Hematopoietic multipotent progenitor cell treated with erythropoietin and hydrocortisone succinate and interleukin-3 and kit ligand, for 17 days (in vitro differentiated cells): ENCODE measurements at places on chromosomes 3 and 15.

DNA sequence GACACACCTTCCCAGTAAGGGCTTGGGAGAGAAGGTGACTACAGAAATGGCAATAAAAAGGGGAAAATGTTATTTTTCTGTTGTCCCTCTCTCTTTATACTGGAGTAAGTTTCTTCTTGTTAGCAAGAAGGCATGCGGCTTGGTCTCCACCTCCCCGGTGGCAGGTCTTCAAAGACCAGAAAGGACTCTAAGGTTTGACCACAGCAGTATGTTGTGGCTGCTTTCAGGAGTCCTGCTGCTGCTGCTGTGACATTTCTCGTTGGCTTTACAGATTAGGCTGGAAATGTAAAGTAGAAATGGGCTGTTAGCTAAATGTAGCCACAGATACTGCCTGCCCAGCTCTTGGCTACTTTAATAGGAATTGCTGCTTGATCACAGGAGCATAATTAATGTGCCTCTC, 175.8 kb upstream of the ZBTB20 start:
- DNase-seq: no peak

DNA sequence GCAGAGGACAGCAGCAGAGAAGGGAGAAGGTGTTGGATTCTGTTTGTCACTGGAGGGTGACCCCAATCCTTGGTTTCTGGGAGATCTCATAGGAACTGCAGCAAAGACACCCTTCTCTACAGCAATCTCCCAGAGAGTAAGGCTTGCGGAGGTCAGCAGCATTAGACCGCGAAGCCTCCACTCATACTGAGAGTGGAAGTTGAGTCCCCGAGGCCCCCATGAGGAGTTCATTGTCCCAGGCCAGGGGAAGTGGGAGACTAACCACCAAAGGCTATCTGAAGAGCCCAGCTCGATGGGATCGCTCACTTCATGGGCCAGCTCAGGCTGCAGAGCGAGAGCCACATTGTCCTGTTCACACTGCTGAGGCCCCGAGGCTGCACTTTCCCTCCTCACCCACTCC, 44.6 kb downstream of the GLDN start:
- no peak for DNase-seq

DNA sequence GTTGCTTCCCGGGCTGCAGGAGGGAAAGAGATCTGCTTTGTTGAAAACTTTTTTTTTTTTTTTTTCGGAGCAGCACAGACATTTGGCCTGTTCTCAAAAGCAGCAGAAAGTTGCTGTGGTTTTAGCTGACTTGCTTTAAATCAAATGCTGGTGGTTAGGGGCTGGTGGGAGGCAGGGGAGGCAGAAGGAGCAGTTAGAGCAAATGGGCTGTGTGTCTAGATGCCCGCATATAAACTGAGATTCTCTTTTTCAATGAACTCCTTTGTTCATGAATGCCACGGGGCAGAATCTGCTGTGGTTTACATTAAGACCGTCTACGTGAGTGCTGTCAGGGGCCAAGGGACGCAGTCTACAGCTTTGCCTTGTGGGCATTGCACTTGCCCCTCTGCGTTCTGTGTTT, 95.9 kb downstream of the FLNB start:
- no peak for DNase-seq

DNA sequence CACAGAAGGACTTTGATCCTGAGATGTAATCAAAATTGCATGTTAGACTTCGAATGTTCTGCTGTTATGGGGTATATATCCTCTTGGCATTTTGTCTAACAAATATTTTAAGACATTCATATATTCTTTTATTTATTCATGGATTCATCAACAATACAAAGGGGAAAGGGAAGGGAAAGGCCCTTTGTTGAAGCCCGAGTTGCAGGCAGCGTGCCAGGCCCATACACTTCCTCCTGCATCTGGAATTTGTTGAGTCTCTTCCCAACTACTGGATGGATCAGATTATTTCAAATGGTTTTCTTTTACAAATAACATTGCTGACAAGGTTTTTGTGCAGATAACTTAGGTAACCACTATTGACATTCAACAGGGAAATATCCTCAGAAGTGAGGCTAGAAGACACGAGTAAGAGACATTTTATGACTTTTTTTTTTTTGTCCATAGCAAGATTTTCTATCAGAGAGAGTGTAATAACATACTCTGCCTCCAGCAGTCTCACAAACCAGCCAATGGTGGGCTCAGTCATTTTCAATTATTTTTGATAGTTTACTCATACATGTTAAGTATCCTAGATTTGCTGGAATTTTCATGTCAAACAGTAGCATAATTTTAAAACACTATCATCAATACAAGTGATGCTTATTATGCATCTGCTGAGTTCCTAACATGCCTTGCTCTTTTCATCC, 94.3 kb downstream of the RPL39L start:
- DNase-seq: no peak
